Upper lobe of left lung (tissue), 6 donors: ENCODE measurements at places on chromosomes 1 and 21. TPM values are rescaled to one million over a fixed set of nuclear protein-coding genes. Genes with fewer than 3 reads are reported as not detected.
A peak's percentile ranks its signal among the peaks of the same experiment; 100 is the strongest.

- no peak for DNase-seq
Measured at GRCh38 chr21:36310016-36310415, 10.0 kb upstream of the MORC3 start.

Gene LAMC2
- total RNA-seq, result 10.5 TPM

- no peak for DNase-seq
Measured at GRCh38 chr1:245301162-245301580, 146.4 kb downstream of the KIF26B start.

DNA sequence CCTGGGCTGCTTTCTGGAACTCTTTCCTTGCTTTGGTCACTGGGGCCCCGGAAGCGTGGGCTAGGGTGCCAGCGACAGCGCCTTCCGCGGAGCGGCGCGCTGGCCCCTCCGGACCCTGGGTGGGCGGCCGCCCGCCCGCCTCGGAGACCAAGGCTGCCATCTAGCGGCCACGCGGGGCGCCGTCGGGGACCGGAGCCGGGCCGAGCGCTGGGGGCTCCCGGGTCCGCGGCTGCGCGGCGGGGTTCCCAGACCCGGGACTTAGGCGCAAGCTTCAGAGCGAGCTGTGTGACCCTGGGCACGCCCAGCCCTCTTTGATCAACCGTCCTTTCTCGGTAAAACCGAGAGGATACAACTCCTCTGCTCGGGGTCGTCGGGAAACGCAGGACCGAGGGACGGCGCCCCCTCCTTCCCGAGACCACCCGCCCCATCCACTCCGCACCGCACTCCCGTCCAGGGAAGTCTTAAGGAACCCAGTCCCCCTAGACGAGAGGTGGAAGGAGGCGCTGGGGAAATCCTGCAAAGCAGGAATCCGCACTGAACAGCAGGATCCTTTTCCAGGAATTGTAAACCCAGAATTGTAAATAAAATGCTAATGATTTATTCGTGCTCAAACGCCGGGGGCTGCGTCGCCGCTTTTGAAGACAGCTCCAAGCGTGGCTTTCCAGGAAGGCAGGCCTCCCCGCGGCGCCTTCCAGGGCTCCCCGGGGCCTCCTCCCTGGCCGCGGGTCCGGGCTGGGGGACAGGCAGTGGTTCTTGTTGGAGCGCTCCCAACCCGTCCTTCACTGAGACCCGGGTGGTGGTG, 41.2 kb downstream of the RRAGC start:
- DNase-seq, result peak; percentile 29

- no peak for DNase-seq
Measured at GRCh38 chr1:205939690-205940330, 3.4 kb downstream of the SLC26A9 start.

Gene RCSD1
- total RNA-seq, result 27.2 TPM

- no peak for DNase-seq
Measured at GRCh38 chr21:35043549-35043948, 5.6 kb downstream of the RUNX1 start.

Gene LEPROT
- 86.5 TPM for total RNA-seq

- DNase-seq, result no peak
Measured at GRCh38 chr1:115056395-115056798, 26.8 kb downstream of the TSHB start.

- no peak for DNase-seq
Measured at GRCh38 chr1:40621821-40622450, 43.5 kb downstream of the RIMS3 start.

Gene EFNA3
- total RNA-seq, result 1.0 TPM

- DNase-seq, result no peak
Measured at GRCh38 chr1:172549621-172550280, 16.8 kb downstream of the SUCO start.

DNA sequence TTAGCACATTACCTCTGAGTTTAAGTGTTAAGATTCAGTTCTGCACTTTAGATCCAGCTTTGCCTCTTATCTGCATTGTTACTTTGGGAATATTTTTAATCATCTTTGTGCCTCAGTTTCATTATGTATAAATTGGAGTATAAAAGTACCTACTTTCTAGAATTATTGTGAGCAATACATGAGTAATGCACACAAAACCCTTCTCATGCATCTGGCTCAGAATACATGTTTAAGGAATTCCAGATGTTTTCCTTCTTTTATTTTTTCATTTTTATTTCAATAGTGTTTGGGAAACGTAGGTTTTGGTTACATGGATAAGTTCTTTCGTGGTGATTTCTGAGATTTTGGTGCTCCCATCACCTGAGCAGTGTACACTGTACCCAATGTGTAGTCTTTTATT, 14.2 kb downstream of the C8A start:
- DNase-seq, result no peak

Gene CGN
- total RNA-seq, result 92.1 TPM

Gene FLG2
- not detected for total RNA-seq

Gene RHBG
- total RNA-seq, result 0.24 TPM

- DNase-seq, result no peak
Measured at GRCh38 chr1:169886422-169886821, 7.3 kb downstream of the SCYL3 start.

GRCh38 chr21:35614396-35614921, 445.9 kb downstream of the SETD4 start:
- DNase-seq, result no peak

- no peak for DNase-seq
Measured at GRCh38 chr1:216238844-216239243, 184.4 kb downstream of the USH2A start.

Gene SH2D5
- total RNA-seq, result not detected

Gene RGS4
- not detected for total RNA-seq

- DNase-seq, result no peak
Measured at GRCh38 chr1:7432900-7433380, 338.2 kb upstream of the VAMP3 start.

DNA sequence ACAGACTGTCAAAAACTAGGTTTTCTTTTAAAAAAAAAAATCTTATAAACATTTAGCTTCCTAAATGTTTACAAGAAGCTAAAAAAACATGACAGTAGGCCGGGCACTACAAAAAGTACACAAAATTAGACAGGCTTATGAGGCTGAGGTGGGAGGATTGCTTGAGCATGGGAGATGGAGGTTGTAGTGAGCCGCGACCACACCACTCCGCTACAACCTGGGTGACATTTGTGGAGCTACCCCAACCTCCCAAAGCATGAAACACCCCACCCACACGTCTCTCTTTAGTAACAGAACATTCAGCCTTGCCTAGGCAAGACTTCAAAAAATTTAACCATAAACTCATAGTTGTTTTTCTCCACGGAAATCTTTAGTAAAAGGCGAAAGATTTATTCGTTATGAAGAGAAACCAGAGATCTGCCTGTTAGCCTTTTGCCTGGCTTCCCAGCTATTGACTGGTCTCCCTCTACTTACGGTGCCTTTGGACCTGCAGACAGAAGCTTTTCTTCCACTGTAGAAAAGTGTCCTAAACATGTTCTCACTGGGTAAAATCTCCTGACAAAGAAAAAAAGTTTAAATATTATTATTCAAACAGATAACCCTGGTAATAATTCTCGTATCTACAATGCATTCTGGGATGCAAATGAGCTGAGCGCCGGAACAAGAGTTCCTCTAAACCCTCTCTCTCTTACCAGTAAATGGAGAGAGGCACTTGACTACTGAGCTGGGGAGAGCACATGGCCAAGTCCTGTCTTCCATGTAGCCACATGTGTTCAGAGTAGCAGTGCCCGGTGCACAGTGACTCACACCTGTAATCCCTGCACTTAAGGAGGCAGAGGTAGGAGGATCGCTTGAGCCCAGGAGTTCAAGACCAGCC, 9.2 kb downstream of the RNU5D-1 start:
- DNase-seq, result peak; percentile 91

Gene TMOD4
- total RNA-seq, result not detected
